ENCODE measurements at places on chromosomes 7 and 10.
A peak's percentile ranks its signal among the peaks of the same experiment; 100 is the strongest.

GRCh38 chr7:130371046-130371445, 9.2 kb upstream of the CPA1 start:
- DNase-seq: no peak

DNA sequence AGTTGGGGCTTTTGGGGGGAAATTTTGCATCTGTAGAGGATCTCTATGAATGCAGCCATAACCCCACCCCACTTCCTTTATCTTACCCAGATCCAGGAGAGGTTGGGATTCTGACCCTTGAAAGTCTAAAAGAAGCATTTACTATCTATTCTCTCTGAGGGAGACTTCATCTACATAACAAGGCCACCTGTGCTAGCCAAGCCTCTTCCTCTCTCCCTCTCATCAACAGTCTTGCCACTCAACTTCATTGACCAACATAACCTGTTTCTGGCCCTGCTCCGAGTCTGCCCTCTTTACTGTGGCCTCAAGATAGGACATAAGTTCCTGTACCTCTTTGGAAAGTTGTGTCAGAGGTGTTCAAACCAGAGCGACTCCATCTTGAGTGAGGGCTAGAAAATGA, 19.4 kb downstream of the TUBAL3 start:
- no peak for DNase-seq

GRCh38 chr7:55134786-55135185, 116.0 kb downstream of the EGFR start:
- DNase-seq: no peak

DNA sequence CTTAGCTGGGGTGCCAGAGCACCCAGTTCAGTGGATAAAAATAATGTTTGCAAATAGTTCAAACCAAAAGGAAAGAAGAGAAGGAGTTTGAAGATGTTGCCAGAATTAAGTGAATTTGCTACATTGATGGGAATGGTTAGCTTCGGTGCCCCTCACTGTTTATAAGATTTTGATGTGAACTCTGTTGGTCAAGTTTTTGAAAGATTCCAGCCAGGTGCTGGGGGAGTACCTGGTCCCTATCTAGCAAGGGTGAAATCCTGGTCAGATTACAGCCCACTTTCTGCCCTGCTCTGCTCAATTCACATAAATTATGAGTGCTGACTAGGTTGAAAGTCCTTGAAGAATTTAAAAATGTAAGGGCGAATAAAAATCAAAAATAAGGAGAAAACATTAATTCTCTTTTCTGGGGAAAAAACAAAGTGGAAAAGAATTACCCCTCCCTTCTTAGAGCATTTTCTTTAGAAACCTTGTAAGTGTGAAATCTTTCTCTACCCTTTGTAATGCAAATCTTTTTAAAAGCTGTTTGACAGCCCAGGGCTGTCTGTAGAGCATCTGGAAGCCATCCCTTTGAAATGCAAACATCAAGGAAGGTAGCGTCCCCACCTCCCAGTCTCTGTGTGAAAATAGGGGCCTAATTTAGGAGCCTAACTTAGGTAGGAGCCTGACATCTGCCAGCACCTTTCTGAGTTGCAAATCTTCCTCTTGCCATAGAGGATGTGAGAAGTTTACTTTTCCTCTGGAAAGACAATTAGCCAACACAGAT, 1.4 kb upstream of the GIMAP5 start:
- no peak for DNase-seq

- DNase-seq: no peak
Measured at GRCh38 chr10:102438374-102438773, 6.0 kb upstream of the CUEDC2 start.

GRCh38 chr10:2038036-2038435, 300.7 kb upstream of the ADARB2 start:
- no peak for DNase-seq

DNA sequence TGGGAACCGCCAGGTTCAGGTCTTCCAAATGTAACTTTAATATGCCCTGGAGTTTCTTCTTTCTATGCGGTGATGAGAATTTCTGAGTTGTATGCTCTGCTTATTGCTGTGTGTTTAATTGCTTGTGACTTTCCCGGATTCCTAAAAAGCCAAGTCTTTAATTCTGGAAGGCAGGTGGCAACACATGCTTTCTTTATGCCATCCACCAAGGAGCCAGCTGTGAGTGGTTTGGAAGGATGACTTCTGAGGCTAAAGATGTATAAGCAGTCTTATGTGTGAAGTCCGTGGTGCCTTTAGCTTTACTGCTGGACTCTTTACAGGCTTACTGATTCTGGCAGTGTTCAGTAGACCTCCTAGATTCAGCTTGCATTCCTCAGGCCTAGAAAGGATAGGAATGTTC, 3.1 kb downstream of the SDK1 start:
- no peak for DNase-seq

GRCh38 chr10:91289305-91289704, 68.8 kb downstream of the PCGF5 start:
- no peak for DNase-seq

DNA sequence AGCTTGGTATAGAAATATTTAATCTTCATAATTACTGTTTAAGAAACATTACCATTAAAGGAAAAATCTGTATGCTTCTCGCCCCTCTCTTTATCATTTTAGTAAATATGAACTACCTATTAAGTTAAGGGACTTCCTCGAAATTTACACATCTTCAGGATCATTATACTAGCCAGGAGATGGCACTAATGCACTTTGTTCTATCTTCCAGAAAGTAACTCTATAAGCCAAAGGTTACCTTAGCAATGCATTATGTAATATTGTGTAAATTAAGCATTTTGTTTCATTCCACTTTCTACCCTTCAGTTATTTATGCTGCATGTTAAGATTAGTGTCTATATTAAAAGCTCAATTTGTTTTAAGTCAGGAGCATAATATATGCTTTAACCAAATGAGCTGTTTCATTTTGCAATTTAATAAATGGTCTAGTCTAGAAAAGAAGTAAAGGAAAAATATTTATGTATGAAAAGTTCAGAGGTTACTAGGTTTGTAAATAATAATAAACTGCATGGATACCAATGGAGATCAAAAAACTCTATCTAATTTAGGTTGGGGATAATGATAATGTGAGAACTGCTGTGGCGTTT, 128.5 kb downstream of the ANKRD7 start:
- no peak for DNase-seq

DNA sequence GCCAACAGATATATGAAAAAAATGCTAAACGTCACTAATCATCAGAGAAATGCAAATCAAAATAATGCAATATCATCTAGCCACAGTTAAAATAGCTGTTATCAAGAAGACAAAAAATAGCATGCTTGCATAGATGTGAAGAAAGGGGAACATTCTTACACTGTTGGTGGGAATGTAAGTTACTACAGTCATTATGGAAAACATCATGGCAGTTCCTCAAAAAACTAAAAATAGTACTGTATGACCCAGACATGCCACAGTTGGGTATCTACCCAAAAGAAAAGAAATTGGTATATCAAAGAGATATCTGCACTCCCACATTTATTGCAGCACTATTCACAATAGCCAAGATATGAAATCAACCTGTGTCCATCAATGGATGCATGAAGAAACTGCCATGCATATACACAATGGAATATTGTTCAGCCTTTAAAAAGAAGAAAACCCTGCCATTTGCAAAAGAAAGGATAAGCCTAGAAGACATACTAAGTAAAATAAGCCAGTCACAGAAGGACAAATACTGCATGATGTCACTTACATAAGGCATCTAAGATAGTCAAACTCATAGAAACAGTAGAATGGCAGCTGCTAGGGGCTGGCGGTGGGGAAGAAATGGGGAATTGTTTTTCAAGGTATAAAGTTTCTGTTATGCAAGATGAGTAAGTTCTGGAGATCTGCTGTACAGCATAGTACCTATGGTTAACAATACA, 107.0 kb downstream of the PTPN20 start:
- DNase-seq: no peak

GRCh38 chr10:92830478-92831389, 17.6 kb upstream of the EXOC6 start:
- DNase-seq: no peak

DNA sequence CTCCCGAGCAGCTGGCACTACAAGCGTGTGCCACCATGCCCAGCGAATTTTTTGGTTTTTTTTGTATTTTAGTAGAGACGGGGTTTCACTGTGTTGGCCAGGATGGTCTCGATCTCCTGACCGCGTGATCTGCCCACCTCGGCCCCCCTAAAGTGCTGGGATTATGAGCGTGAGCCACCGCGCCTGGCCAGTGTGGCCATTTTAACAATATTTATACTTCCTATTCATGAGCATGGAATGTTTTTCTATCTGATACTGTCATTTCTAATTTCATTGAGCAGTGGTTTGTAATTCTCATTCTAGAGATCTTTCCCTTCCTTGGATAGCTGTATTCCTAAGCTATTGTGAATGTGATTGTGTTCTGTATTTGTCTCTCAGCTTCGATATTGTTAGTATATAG, 96.2 kb downstream of the GLCCI1 start:
- no peak for DNase-seq

DNA sequence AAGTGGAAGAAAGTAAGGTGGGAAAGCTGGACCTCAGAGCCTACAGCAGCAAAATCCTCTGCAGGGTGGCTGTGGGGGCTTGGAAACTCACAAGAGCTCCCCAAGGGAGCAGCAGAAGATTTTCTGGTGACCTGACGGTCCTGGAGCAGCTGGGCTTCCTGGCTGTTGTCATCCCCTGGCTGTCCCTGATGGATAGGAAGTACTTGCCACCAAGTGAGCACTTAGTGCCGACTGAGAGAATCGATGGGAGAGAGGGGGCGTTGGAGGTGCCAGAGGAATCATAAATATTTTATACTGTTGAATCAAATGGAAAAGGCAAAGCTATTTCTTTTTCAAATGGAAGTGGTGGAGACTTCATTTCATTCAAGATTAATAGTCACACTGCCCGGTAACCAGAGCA, 167.1 kb upstream of the ITGB1 start:
- no peak for DNase-seq

GRCh38 chr10:123885406-123886170, 6.0 kb downstream of the CPXM2 start:
- no peak for DNase-seq

DNA sequence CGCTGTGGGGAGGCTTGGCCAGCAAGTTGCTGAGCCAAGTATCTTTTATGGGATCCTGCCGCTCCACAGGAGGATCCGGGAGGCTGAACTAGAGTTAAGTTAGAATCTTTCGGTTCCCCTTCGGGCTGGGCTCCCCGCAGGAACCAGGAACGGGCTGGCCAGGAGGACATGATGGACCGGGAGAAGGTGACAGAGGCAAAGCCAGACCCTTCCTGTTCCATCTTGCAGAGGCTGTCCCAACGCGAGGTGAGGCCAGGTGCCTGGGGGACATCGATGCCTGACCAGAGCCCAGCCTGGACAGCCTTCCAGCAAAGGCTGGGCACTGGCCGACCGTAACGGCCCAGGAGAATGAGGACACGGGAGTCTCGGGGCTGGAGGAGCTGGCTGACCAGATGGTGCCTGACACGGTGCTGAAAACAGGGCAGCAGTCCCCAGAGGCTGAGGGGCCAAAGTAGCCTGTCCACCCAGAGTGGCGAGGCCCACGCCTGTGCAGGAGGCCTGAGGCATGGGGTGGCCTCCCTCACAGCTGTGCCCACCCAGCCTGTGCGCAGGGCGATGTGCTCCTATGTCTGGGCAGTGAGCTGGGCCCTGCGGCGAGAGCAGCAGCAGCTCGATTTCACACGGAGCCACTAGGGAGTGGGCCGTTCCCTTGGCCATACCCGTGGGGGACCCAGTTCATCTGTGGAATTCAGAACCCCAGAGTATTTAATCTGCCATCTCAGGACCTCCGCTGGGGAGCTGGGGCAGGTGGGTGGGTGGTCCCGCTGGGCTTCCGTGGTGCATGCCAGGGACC, 1.8 kb upstream of the PAOX start:
- no peak for DNase-seq

- no peak for DNase-seq
Measured at GRCh38 chr7:30163231-30163894, 28.6 kb downstream of the MTURN start.

DNA sequence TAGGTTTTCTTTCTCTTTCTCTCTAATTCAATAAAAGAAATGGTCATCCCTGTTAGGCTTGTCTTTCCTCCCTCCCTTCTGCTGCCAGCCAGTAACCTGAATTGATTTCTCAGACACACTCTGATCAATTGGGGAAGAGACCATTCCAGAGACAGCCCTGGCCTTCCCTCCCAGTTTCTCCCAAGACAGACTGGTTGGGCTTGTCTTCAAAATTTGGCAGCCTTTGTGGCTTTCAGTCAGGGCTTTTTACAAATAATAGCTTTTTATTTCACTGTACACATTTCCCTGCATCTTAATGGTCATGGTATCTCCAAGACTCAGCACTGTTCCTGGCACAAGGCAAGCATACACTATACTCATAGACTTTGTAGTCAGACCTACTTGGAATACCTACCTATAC, 33.9 kb downstream of the BCAP29 start:
- DNase-seq: no peak

GRCh38 chr10:18699849-18700840, 40.9 kb downstream of the ARL5B start:
- DNase-seq: no peak

DNA sequence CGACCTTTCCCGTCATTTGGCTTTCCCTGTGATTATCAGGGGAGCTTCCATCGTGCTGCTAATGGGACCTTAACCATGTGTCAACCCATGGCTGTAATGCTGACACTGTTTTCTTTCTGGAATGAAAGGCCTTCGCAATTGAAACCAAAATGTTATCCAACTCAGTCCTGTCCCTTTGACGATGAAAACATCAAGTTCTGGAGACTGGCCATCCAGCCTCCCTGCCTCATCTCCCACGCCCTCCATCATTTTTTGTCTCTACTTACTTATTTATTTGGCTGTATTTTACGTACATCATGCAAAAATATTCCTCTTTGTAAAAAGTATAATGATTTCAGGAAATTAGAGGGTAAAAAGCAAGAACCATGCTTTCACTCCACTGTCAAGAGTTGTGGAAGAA, 69.8 kb downstream of the EGFR start:
- DNase-seq: no peak

DNA sequence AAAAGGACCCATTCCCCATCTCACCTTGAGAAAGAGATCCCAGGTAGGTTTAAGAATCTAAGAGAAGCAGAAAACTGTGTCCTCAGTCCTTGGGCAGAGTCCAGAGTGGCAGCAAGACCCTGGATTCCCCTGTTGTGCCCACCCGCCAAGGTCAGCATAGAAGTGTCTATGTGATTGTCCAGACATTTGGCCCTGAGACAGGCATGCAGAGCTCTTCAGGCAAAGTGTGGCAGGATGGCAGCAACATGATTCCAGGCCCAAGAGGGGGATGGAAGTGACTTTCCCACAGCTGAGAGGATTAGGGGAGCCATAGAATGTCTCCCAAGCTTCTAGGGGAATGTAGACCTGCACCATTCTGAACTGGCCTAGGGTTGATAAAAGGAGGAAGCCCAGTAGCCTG, 39.1 kb upstream of the OPALIN start:
- DNase-seq: no peak

DNA sequence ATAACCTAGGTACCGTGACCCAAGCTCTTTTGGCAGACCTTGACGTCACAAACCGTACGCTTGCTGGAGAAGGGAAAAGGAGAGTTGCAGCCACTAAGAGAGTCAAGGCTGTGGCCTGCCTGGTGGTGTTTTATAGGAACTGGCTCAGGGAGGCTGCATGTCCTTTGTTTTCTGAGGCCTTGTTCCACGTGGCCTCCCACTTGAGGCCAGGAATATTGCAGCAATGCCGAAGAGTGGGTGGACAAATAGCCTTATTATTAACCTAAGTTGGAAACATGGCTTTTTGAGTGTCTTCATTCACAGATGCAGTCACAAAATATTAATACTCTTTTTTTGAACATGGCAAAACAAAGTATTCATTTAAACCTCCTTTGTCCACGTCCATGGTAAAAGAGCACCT, 178.0 kb downstream of the CELF2 start:
- DNase-seq: no peak

GRCh38 chr7:124251636-124252035, 218.8 kb upstream of the TMEM229A start:
- no peak for DNase-seq

GRCh38 chr7:2195400-2196246, 37.1 kb downstream of the MAD1L1 start:
- peak; percentile 23 for DNase-seq
